ENCODE measurements at places on chromosomes 11 and 22.
A peak's percentile ranks its signal among the peaks of the same experiment; 100 is the strongest.

GRCh38 chr11:8867035-8867434 is 44.0 kb upstream of the AKIP1 start:
- DNase-seq = no peak

GRCh38 chr11:30342736-30343166 is 19.8 kb downstream of the ARL14EP start:
- no peak for DNase-seq

GRCh38 chr11:8810540-8811301 is 100.3 kb upstream of the AKIP1 start:
- DNase-seq = peak; percentile 67

GRCh38 chr11:102886999-102887398 is 12.2 kb upstream of the MMP12 start:
- DNase-seq = no peak

DNA sequence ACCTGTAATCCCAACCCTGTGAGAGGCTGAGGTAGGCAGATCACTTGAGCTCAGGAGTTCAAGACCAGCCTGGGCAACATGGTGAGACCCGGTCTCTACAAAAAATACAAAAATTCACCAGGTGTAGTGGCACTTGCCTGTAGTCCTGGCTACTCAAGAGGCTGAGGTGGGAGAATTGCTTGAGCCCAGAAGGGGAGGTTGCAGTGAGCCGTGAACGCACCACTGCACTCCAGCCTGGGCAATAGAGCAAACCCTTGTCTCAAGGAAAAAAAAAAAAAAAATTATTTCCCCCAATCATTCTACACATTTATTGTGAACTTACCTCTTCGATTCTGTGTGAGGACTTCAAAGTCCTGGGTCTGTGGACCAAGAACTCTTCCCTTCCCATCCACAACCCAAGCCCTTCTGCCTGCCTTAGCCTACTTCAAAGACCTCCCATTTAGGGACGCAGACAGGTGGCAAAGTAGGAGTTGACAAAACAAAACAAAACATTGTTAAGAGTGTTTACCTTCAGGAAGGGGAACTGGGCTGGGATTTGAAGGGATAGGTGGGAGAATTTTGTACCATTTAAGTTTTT is 3.8 kb upstream of the WEE1 start:
- DNase-seq = no peak

- no peak for DNase-seq
Measured at GRCh38 chr11:12356944-12357655, 20.3 kb upstream of the PARVA start.

- no peak for DNase-seq
Measured at GRCh38 chr22:48071828-48072227, 1309.4 kb downstream of the TBC1D22A start.

DNA sequence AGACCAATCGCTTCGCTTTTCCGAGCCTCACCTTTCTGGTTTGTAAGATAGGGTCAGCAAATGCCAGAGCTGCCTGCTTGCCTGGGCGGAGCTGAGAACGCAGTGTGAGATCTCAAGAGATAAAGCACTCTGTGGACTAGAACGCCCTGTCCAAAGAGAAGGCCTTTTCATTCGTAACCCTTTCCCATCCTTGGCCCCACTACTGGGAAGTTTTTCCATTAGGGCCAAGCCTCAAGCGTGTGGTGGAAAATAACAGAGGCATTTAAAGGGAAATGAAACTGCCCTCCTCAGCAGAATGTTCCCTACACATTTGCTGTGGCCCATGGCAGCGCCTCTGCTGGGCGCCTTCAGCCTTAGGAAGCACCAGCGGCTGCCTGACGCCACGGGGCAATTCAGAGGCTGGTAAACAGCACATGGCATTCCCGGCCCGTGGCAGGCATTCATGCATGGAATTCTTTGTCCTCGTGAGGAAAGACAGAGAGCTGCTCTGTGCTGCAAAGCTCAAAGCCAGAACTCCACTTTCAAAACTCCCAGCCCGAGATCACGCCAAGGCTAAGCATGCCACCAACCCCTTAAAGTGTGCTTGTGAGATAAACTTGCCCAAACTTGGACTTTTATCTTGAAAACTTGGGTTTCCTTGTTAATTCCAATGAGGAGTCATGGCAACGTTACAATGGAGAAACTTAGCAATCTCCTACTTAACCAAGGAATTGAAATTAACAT is 38.1 kb downstream of the AHNAK start:
- peak; percentile 97 for DNase-seq

DNA sequence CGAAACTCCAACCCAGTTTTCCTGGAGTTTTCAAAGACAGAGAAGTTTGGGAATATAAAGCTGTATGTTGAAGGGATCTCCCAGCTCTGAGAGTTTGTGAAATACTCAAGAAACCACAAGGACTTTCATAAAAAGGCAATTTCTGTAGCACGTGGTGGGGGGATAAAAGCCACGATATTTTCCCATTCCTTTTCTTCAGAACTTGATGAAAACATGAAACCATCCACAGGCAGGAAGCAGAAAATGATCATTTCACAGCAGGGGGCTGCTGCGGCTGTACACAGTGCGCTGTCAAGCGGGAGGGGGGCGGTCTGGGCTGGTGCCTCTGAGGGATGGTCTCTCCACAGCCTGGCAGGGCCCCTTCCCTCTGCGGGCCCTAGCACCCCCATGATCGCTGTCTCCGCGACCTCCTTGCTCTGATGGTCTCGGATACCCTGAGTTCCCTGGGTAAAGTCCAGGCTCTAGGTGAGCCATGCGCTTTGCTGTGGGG is 423.2 kb downstream of the MN1 start:
- no peak for DNase-seq

DNA sequence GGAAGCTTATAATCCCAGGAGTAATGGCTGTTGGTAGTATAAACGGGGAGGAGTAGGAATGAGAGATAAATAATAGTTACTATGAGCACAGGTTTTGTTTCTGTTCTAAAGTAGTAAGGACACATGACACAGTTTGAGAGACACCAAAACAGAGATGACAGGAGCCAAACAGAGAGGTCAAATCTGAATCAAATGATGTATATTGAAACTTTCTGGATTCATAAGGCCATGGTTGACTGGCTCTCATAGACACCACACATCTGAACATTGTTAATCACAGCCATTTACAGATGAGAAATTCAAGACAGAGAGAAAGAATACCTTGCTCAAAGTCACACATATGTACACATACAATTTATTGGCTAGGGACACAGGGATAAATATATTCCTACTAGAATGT is 63.4 kb upstream of the UCP3 start:
- DNase-seq = no peak

DNA sequence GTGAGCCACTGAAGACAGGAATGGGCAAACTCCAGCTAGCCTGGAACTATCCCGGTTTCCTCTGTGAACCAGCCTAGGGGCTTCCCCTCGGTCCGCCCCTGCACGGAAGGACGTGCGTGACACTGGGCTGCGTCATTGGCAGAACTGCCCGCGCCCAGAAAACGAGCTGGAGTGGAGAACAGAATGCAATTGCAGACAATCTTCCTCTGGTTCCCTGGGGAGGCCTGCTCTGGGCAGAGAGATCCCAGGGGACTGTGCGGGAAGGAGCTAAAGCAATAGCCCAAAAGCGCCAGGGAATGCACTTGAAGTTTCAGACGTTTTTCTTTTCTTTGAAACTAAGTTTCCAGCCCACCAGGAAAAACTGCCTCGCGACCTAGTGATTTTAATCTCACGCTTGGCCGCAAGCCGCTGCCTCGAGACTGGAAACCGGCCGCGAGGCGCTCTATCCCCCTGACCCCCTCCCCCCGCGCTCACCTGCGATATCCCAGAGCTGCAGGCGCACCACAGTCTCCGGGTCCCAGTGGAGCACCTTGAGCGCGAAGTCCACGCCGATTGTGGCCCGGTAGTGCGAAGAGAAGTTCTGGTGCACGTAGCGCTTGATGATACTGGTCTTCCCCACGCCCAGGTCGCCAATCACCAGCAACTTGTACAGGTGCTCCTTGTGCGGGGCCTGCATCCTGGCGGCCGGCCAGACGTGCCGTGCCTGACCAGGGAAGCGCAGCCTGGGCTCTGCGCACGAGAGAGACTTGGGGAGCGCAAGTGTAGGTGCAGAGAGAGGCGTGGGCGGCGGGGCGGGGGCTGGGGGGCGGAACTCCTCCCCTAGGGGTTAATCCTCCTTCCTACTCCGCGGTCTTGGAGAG is at the start of gene RAB38:
TSS of gene RAB38 (minus strand) at position 735 of the 860 bp plus-strand sequence. CDS start at position 676, 59 bp downstream.
- DNase-seq = peak; percentile 92

- peak; percentile 28 for DNase-seq
Measured at GRCh38 chr11:8917157-8917825, 6.3 kb downstream of the AKIP1 start.

- no peak for DNase-seq
Measured at GRCh38 chr11:113417428-113417827, 29.8 kb downstream of the ANKK1 start.

DNA sequence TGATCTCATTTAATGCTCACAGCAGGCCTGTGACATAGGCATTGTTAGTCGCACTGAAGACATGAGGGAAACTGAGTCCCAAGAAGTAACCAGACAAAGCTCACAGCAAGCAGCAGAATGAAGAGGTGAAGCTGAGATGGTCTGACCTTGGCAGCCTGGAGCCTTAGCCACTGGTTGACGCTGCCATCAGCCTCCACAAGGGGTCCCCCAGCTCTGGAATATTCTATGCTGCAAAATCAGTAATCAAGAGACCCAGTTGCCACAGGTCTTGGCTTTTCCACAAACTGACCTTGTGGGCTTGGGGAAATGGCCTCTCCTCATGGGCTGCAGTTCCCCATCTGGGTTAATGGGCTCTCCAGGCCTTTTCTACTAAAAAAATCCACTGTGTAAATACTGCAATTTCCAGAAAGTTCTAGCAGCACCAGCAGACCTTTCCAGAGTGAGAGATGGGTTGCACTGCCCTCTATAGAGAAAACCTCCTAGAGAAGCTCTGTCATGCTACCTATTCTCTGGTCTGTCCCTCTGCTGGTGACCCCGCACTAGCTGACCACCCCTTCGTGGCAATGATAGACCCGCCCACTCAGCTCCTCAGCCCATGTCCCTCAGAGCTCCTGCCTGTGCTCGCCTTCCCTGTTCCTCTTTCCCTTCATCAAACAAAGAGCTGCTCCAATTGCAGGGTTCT is 22.6 kb upstream of the ISX start:
- peak; percentile 45 for DNase-seq

GRCh38 chr22:19240813-19241592 is 50.5 kb downstream of the CLTCL1 start:
- no peak for DNase-seq

DNA sequence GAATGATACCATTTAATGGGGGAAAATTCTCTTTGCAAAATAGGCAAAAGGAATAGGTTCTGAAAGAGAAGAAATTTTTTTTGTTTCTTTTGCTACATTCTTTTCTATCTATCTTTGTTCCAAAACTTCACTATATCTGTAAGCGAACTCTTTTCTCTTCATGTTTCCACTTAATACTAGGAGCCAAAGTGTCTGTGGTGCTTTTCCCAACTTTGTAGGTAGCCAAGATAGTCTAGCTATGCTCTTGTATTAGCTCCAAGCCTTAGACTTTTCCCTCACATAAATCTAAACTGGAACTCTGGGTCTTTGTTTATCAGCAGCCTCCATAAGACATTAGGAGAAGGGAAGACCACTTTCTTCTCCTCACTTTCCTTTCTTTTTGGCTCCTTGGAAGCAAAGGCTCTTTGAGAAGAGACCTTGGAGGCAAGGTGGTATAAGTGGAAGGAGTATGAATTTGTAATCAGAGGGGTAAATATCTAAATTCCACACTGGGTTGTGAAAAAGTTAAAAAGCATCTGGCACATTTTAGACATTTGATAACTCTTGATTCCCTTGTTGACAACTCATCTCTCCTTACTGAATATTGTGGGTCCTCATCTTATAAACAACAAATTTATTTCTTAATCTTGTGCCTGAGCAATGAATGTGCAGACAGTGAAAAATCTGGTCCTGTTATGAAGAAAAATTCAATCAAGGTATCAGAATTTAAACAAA is 130.0 kb downstream of the EHF start:
- no peak for DNase-seq

DNA sequence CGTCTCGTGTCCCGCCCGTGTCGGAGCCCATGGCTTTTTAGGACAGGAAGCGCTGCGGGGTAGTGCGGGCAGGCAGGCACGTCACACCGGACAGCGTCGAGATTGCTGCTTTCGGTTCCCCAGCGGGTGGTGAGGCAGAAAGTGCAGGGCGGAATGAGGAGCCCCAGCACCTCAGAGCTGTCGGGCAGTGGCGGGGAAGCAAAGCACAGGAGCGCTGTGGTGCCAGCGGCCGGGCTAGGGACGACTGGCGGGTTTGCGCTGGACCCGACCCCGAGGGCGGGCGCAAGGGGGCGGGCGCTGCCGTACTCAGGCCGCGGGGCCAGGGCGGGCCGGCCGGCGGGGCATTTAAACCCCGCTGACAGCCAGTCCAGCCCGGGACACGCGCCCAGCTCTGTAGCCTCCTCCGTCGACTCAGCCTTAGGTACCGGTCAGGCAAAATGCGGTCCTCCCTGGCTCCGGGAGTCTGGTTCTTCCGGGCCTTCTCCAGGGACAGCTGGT is at the start of gene SLC37A2:
TSS of gene SLC37A2 (plus strand) at position 375 of the 498 bp plus-strand sequence. CDS start at position 438, 63 bp downstream.
- peak; percentile 68 for DNase-seq

DNA sequence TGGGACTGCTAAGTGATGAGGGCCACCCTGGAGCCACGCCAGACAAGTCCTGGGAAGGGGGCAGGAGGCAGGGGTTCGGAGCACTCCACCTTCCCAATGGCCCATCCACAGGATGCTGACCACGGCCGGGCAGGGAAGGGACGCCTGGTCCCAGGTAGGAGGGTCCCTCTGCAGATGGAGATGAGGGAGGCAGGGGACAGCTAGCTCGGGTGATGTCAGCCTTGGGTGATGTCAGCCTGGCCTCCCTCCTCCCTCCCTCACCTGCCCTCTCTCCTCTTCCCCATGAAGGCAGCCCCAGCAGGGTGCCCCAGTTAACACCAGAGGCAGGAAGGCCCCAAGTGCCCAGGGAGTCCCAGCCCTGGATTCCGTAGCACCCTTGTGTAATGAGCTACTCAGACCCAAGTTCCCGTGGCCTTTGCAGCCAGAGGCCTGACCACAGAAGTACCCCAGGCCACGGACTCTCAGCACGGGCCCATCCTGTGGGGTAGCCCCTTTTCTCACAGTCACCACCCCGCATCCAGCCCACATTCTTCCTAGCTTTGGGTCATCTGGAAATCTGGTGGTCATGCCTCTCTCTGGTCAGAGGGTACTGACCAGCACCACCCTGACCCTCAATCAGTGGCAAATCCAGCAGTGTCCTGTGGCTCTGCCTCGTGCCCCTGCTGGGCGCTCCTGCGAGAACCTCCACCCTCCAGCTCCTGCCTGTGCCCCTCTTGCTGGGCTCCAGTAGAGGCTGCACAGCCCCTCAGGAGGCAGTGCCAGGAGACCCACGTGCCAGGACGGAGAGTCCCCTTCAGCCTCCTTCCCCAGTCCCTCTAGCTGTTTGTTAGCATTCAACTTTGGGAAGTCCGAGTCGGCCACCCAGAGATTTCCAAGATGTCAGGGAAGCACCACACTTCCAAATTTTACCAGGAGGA is 47.4 kb downstream of the SHANK2 start:
- DNase-seq = no peak

DNA sequence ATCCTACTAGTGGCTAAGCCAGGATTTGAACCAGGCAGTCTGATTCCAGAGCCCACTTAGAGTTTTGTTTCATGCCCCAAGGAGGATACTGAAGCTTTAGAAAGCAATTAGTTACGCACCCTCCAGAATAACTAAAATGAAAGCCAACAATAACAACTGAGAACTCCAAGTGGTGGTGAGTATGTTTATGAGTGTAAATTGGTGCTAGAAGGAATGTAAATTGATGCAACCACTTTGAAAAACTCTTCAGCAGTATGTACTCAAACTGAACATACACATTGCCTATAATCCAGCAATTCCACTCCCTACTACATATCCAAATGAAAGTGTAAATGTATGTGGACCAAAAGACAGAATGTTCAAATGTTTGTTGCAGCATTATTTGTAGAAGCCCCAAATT is 6.7 kb upstream of the ARL14EP start:
- no peak for DNase-seq

GRCh38 chr11:94217705-94218104 is 86.7 kb upstream of the IZUMO1R start:
- no peak for DNase-seq

GRCh38 chr11:70503468-70504221 is 105.3 kb downstream of the CTTN start:
- DNase-seq = peak; percentile 60
